ENCODE measurements at places on chromosomes 11 and 22.

GRCh38 chr22:43897751-43898261, 6.0 kb upstream of the PNPLA5 start:
- DNase-seq = no peak

DNA sequence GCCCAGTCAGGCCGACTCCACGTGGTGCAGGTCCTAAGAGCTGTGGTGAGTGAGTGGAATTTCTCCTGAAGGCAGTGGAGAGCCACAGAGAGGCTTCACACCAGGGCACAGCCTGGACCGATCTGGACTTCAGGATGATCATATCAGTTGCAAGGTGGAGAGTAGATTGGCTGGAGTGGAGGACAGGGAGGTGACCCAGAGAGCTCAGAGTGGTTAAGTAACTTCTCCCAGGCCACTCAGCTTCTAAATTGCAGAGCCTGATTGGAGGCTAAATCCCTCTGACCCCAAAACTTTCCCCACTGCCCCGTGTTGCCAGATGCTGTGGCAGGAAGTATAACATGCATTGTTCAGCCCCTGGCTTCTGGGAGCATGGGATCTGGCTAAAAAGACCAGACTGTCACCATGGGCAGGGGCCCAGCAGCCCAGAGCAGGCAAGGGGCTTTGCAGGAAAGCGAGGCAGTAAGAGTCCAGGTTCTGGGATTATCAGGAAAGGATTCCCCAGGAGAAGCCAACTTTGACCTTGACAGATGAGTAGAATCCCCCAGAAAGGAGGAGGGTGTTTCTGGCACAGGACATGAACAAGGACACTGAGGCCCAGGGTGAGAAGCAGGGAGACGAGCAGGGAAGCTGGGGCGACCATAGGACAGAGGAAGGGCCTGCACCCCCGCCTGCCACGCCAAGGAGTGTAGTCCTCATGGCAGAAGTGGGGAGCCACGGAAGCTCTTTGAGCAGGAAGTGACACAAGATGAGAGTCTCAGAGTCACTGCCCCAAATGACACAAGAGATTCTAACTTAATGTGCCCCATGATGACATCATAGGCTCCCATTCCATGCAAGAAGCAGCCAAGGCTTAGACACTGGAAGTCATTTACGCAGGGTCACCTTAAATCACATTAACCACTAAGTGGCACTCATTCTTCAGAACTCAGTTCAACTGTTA, 4.8 kb downstream of the SLC35C1 start:
- DNase-seq = no peak

DNA sequence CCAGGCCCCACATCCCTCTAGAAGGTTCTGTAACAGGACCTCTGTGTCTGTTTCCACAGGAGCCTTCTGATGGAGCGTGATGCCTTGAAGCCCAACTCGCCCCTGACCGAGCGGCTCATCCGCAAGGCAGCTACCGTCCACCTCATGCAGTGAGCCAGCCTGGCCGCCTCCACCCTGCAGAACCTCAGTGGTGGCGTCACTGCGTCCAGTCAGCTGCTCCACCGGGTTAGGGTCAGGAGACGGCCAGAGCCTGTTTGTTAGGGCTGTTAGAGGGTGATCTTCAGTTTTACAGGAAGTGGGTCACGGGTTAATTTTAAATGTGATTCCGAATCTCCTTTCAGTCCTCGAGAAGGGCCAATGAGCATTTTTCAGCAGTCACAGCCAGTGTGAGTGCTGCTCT, 3.9 kb upstream of the GTSE1 start:
- no peak for DNase-seq

DNA sequence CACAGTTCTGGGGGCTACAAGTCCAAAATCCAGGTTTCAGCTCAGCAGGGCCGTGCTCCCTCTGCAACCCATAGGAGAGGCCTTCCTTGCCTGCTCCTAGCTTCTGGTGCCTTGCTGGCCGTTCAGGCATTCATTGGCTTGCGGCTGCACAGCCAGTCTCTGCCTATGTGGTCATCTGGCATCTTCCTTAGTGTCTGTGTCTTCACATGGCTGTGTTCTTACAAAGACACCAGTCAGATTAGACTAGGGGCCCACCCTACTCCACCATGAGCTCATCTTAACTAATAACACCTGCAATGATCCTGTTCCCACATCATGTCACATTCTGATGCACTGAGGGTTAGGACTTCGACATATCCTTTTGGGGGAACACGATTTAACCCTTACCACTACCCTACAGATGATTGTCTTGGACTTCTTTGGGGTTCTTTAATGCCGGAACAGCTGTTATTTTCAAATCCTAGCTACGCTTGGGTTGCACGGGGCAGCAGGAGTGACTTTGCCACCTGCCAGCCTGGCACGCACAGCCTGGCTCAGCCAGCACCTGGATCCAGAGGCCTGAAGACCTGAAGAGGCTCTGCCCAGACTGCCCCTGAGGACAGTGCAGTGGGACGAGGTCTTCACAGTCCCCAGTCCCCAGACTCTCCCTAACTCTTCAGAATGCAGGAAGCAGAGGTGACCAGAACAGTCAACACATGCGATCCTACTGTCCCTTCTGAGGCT, 7.7 kb upstream of the NEAT1 start:
- no peak for DNase-seq

- no peak for DNase-seq
Measured at GRCh38 chr11:23875176-23875850, 621.5 kb upstream of the LUZP2 start.
